Activated B cell treated with CpG ODN at 0.5 μM for 24 hours (primary cell): ENCODE measurements at places on chromosomes 2 and 18.

- no peak for DNase-seq
Observed at GRCh38 chr2:96870626-96871255, 861 bp upstream of the SEMA4C start.

DNA sequence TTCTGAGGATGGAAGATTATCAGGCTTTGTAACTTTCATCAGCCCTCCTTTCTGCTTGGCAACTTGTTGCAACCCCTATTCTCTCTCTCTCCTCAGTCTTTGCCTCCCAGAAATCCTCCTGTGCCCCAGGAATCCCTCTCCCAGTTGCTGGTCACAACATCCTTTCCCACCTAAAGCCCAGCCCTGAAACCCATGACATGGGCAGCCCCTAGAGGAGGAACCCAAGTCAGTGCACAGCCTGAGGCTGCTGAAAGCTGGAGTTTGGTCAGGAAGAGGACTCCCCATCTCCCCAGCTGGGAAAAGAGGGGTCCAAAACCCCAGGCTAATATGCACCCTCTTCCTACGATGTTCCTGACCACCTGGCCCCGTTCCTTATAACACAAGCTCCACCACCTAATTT, 29.5 kb downstream of the PKDCC start:
- no peak for DNase-seq

DNA sequence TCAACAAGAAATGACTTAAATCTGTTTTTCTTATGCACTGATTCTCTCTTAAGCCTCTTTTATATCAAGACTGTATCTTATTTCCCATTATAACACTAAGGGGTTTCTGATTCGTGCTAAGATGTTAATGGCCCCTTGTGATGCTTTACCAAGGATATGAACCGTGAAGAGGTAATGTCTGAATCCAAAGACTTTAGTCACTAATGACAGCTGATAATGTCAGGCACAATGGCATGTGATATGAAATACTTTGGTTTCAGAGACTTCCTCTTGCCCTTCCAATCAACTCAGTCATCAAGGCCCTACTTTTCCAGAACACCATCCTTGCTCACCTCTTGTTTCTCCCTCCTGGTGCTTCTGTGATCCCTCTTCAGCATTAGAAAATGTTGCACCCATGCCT, 262.8 kb downstream of the KCNE4 start:
- no peak for DNase-seq

DNA sequence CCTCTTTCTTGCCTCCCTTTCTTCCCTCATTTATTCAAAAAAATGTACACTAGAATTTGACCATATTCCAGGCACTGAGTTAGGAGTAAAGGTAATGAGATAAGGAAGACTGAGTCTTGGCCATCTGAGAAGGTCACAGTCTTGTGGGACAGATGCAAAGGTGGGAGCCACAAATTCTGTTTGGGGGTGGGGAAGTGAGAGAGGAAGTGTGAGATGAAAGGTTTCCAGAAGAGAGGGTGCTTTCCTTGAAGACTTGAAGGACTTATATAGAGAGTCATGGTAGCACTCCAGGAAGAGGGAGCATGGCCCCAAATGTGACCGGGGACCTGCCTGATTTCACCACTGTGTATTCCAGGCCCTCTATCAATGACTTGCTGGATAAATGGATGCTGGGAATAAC, 320.6 kb downstream of the LPIN1 start:
- DNase-seq: no peak

- DNase-seq: no peak
Observed at GRCh38 chr18:45430041-45430440, 185.2 kb upstream of the SLC14A2 start.

DNA sequence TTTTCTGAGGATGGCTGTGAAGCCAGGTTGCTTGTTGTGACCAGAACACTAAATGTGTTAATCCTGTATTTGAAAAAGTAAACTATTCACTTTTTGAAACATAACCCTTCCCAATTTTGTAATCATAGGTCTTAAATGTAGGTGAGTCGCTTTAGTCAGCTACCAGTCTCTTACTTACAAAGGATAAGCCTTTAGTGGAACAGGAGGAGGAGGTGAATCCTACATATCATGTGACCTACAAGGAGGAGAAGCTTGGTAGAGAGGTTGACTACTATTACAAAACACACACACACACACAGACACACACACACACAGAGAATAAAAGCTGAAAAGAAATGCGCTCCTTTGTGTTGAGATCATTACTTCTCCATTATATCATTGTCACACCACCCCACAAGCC, 59.9 kb upstream of the SPAG16 start:
- no peak for DNase-seq

DNA sequence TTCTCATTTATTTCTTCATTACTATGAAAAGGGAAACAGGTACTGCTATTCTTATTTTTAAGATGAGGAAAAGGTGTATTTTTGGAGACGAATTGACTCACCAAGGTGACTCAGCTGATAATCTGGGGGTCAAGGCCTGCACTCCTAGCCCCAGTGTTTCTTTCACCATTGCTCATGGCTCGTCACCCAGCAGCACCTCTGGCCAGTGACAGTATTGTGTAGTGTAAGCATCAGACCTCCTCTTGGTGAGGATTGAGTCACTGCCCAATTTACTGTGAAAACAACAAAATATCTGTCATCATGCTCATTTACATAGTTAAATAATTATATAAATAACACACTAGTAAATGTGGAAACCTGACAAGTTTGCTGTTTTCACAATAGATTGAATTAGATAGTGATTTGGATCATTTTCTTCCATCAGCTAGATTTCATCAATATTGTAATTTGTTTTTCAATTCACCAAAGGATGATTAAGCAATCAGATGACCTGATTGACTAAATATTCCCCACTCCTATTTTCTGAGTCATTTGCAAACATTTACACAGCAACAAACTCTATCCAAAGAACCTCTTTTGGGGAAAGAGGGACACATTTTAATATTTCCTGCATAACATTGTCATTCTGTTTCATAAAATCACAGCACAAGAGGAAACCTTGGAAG, 492.8 kb upstream of the RAB12 start:
- DNase-seq: no peak

- no peak for DNase-seq
Observed at GRCh38 chr2:120108049-120108448, 95.2 kb downstream of the EPB41L5 start.

GRCh38 chr18:63787673-63788072, 12.5 kb downstream of the SERPINB7 start:
- DNase-seq: no peak

GRCh38 chr2:99404039-99404796, 67.0 kb downstream of the EIF5B start:
- no peak for DNase-seq

- no peak for DNase-seq
Observed at GRCh38 chr2:64867253-64867996, 121.8 kb upstream of the SLC1A4 start.

DNA sequence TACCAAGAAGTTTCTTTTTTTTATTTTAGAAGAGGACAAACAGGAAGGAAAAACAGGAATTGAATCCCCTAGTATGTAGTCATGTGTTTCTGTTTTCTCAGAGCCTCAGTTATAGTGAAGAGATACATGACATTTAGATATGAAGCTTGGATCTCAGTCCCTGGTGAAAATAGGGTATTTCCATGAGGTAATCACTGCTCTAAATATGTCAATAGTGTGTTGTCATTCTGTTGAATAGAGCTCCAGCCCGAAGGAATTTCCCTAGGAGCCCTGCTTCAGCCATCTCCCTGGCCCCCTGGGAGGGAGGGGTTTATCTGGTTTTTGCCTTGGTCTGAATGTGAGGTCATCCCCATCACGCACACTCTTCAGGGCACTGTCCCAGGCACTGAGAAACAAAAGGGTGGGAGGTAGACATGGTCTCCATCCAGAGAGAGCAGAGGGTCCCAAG, 47.1 kb upstream of the REL start:
- DNase-seq: no peak

DNA sequence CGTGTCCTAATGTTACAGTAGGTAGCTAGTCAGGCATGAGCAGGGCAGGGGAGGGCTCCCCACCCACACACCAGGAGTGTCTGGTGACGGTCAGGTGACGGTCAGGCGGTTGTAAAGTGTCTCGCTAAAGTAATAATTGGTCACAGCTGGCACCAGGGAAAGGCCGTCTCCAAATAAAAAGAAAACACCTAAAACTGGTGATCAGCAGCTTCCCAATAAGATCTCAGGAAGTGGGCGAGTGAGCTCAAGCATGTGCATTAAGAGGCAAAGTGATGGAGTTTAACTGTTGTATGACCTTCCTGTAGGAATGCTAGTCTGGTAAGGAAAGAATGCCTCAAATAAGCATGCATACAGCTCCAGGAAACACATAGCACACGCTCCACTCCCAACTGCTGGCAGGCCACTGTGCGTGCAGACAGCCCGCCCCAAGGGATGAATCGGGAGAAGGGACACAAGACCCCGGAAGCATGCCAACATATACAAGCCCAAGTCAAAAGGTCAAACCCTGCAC, 177.1 kb downstream of the RNF144A start:
- DNase-seq: no peak

GRCh38 chr2:222250313-222250712, 48.5 kb downstream of the PAX3 start:
- no peak for DNase-seq

GRCh38 chr2:181411105-181411849, 45.9 kb upstream of the ITGA4 start:
- peak; percentile 54 for DNase-seq

GRCh38 chr2:175792881-175793280, 209.2 kb downstream of the LNPK start:
- DNase-seq: no peak

- no peak for DNase-seq
Observed at GRCh38 chr2:18788592-18788991, 199.2 kb upstream of the NT5C1B start.

- DNase-seq: no peak
Observed at GRCh38 chr2:134177351-134177931, 76.4 kb upstream of the MGAT5 start.

DNA sequence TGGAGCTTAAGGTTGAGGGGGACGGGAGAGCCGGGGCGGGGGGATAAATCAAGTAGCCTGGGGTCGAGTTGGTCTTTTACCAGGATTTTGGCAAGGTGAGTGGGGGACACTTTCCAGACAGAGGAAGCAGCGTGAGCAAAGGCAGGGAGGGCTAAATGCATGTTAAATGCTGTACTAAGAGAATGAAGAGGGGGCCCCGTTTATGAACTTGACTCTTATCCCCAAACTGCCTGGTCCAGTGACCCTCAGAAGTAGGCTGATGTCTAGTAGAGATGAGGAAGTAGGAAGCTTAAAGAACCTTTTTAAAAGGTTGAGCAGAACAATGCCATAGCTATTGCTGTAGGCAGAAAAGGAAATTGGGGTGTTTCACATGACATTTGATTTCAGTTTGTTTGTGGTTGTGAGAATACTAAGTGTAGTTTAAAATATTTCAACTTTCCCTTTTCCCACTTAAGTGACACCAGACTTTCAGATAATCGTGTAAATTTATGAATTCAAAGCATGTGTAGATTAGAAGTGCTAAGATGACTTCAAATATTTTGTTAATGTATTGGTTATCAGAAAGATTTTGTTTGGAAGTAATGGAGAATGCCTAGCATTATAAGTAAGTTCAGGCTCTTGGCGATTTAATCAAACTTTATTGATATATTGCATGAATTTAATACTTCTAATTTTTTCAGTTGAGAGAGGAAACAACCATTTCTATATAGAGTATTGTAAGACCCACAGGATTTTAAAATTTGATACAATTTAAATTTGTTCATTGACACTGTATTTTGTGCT, 1.8 kb downstream of the REL start:
- no peak for DNase-seq

DNA sequence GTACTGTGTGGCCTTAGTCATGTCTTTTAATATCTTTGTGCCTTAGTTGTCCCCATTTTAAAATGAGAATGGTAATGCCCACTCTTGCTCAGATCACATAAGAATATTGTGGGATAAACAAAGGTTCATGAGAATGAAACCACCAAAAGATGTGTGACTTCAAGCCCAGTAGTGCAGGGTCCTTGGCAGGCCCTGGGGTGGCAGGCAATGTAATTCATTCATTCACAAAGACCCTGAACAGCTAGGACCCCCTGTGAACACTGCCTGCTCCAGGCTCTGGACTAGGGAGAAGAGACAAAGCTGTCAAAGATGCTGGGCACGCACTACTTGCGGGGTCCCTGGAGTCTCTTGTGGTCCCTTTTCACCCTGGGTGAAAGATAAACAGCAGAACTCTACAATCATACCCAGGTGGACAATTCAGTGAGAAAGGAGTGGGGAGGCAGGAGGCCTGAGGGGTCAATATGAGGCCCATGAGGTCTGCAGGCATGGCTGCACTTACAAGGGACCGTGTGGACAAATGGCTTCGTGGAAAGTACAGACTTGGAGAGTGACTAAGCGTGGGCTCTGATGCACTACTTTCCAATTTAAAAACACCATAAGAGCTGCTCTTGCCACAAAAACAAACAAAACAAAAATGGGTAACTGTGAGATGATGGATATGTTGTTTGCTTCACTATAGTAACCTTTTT, 136.1 kb downstream of the SMAD7 start:
- peak; percentile 6 for DNase-seq

DNA sequence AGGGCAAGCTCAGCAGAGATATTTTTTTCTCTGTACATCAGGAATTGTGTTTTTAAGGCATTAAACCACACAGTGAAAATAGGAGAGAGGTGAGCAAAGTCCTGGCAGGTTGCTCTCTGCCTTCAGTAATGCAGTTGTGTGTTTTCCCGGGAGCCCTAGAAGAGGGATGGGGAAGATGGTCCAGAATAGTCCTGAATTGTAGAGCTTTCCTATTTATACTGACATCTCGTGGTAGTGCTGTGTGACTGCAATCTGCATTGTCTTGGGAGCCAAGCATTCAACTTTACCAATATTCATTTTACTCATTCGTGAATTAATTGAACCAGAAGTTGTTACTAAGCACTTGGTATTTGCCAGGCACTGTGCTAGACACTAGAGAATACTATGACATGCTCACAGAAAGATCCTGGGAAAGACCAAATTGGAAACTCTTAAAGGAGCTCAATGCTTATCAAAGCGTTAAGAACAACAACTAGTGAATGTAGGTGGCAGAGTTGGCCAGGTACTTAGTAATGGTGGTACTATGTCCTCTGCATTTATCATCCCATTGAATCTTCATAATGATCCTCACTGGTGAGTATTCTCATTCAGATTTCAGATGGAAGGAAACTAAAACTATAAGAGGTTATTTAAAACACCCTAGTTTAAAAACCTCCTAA, 214.6 kb downstream of the TRIB2 start:
- no peak for DNase-seq

GRCh38 chr2:112621790-112622527, 23.8 kb upstream of the SLC20A1 start:
- no peak for DNase-seq

GRCh38 chr2:99106913-99107312, 34.6 kb upstream of the C2orf15 start:
- DNase-seq: no peak

GRCh38 chr2:46248171-46248570, 49.0 kb upstream of the EPAS1 start:
- no peak for DNase-seq

- DNase-seq: no peak
Observed at GRCh38 chr2:113765276-113765675, 8.8 kb upstream of the SLC35F5 start.

- DNase-seq: no peak
Observed at GRCh38 chr2:88038263-88039105, 17.1 kb downstream of the KRCC1 start.
